ENCODE measurements at places on chromosomes 6 and 20.
A peak's percentile ranks its signal among the peaks of the same experiment; 100 is the strongest.

GRCh38 chr6:46419576-46420002 is 71.7 kb downstream of the RCAN2 start:
- ATAC-seq = no peak

GRCh38 chr6:46128476-46128875 is 1.3 kb upstream of the ENPP4 start:
- ATAC-seq = peak; percentile 37

DNA sequence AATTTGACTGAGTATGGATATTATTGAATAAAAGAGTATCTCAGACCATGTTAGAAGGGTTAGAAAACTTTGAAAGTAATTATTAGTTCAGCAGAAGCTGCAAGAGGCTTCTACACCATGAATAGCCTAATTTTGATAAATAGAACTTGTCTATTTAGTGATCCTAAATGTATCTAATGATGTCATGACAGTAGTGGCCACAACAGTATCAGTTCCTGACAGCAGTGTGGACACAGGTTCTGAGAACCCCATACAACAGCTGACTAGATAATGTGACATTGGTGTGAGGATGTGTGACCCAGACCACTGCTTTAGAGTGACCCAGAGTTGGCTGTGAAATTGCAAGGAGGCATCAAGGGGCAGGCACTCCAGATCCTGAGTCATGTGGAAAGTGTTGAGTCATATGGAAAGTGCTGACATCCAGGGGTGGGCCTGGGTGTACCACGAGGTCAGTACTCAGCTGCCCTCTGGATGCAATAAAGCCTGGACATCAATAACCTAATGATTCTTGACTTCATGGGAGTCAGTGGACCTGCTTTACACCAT is 754.7 kb downstream of the DHX35 start:
- ATAC-seq = no peak

DNA sequence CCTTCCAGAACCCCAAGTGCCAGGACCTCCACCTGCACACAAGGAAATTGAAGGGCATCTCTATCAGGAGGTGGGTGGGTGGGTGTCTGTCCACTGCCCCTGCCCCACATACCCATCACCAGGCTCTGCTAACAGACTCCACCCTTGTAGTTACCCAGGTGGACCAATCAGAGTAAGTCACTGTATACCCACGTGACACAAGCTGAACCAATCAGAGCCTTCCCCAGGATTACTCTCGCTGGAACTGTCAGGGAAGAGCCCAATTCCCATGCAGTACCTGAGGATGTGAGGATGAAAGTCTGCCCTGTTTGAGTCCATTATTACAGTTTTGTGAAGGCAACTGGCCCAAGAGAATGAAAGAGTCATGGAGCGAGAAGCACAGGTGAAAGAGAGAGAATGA is 4.2 kb downstream of the OCSTAMP start:
- ATAC-seq = no peak

- ATAC-seq = no peak
Observed at GRCh38 chr6:121886223-121886830, 450.9 kb downstream of the GJA1 start.

DNA sequence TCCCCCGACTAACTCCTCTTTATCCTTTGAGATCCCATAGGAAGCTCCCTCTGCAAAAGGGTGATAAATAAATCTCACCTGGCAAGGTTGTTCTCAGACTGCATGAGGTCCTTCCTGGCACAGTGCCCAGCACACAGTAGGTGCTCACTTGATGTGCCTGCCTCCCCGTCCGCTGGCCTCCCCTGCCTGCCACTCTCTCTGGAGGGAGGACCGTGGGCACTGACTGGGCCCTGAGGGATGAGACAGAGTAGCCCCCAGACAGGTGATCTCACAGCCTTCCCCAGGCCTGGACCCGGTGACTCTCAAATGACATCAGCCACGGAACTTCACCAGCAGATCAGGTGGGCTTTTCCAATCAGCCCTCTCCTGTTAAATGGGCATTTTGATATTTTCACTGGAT is 57.4 kb downstream of the CHMP4B start:
- no peak for ATAC-seq

- no peak for ATAC-seq
Observed at GRCh38 chr6:130029163-130029562, 10.8 kb downstream of the L3MBTL3 start.

GRCh38 chr6:151207674-151208073 is 32.1 kb upstream of the AKAP12 start:
- no peak for ATAC-seq

GRCh38 chr6:16069222-16069621 is 59.7 kb upstream of the MYLIP start:
- peak; percentile 53 for ATAC-seq

GRCh38 chr6:63496361-63496804 is 75.9 kb upstream of the LOC128125822 start:
- no peak for ATAC-seq

- no peak for ATAC-seq
Observed at GRCh38 chr6:72661411-72661810, 39.5 kb downstream of the KCNQ5 start.

DNA sequence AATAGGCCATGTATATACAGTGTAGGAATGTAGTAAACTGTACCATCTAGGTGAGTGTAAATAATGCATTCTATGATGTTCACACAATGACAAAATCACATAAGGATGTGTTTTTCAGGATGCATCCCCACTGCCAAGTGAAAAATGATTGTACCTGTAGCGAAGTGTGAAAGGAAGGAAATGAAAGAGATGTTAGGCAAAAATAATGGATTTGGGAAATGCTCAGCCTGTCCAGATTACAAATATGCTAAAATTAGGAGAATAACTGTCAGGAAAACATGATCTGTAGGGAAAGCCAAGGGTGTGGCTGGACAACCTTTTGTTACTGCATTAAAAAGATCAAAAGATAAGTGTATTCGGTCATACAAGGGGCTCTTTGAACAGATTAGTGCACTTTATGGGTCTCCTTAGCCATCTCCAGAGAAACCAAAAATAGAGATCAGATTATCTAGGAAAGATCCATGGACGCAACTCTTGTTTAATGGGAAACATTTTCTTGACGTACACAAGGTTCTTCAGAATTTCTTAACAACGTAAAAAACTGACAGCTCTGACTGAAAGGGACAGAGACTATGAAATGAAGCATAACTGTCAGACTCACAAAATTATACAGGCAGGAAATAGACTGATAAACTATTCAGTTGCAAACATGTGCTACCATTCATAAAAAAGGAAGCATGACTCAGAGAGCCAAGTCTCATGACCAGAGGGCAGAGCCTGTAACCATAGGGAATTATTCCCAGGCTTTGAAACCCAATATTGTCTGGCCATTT is 253.6 kb upstream of the RAB32 start:
- no peak for ATAC-seq

DNA sequence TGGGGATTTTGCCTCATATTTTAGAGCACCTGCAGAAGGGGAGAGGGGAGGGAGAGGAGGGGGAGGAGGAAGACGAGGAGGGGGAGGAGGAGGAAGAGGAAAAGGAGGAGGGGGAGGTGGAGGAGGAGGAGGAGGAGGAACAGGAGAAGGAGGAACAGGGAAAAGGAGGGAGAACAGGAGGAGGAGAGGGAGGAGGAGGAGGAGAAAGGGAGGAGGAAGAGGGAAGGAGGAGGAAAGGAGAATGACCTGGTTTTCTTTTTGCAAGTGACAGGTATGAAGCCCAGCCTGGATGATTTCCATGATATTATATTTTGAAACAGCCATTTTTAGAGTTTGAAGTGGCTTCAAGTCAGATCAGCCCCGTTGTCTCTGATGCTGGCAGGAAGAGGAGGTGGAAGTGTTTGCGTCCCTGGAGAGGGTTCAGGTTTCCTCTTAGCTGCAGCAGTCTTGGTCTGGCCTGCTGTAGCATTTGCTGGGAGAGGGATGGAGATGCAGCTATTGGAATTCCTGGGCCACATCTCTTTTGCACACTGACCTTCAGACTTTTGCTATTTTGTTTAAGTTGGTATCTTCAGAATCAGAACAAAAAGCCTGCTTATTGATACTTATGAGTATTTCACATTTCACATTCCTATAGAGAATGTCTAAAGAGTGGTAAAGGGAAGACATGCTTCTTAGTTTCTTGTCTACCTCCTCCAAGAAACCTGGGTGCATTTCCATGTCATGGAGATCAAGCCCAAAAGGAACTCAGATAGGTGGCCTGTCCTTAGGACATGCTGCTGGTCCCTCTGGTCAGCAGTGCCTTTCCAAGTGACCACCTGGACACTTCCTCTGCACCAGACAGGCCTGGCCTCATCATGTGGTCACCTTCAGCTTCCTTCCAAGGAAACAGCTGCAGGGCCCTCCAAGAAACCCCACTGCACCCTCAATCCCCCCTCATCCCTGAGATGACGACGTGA is 54.3 kb upstream of the IYD start:
- no peak for ATAC-seq

DNA sequence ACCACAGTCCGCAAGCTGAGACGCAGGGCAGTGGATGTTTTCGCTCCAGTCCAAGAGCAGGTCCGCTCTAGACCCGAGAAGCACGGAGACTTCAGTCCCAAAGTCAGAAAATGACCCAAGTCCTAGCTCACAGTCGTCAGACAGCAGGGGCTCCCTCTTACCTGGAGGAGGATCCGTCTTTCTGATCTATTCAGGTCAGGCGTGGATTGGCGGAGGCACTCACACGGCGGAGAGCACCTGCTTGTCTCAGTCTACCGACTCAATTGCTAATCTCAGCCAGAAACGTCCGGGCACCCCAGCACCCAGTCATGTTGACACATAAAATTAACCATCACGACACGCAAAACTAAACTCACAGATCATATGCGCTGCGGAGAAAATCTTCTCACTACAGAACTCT is 285.3 kb upstream of the CDH4 start:
- no peak for ATAC-seq

- no peak for ATAC-seq
Observed at GRCh38 chr6:15915508-15916178, 213.2 kb upstream of the MYLIP start.

DNA sequence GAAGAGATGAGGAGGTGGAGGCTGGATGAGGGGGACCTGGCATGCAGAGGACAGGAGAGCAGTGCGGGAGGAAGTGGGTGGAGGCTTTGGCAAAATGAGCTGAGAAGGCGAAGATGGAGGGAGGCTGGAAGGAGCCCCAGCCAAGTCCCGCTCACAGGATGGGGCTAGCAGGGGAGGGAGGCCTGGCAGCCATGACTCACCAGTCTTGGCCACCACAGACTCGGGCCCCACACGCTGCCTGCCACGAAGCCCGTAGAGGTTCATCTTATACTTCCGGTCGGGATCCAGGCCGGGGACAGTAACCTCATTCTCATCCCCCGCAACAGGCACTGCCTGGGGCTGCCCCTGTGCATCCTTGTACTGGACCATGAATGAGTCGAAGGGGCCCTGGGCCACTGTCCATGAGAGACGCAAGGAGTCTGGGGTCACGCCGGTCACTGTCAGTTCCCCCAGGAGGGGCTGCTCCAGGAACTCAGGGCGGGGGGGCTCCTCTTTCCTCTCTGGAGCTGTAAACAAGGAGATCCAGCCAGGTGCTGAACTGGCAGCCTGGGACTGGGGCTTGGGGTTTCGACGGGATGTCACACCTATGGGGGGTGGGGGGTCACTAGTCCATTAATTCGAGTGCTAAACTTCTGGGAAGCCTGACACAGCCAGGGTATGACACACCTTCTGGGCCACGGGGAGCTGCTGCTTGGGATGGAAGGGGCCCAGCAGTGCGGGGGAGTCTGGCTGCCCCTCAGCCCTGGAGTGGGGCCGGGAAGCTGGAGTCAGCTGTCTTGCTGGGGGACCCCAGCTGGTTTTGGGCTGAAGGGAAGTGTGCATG is 27.8 kb downstream of the TNXB start:
- ATAC-seq = no peak

All from stimulated activated memory B cell treated with anti-CD40 and anti-IgM and Interleukin-4, amounts not matched to agents 10 μg/mL and 1 μg/mL and 100 μg/mL, for 72 hours (primary cell).